SK-N-SH (cell line): ENCODE measurements at places on chromosomes 7 and 10. TPM values are rescaled to one million over a fixed set of nuclear protein-coding genes. Genes with fewer than 3 reads are reported as not detected.

DNA sequence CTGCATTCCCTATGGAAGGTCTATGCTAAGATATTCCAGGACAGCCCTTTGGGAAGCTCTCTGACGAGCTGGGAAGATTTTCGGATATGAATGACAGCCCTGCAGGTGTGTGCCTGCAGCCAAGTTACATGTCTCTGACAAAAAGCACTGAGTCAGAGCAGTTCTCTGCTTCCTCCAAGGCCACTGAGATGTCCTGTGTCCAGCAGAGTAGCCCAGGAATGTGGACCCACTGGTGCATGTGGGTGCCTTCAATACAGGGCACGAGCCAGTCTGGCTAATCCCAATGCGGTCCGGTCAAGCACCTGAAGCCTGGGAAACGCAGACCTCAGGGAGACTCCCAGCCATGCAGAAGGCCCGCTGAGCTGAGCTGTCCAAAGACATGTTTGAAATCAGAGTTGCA lies 565.7 kb downstream of the TCERG1L start:
- DNase-seq: no peak

GRCh38 chr10:99658622-99659030 lies 683 bp upstream of the ENTPD7 start:
- DNase-seq: peak; percentile 31

GRCh38 chr10:3592424-3592823 lies 192.6 kb downstream of the KLF6 start:
- DNase-seq: no peak

HOXA2 gene
- not detected in 2 replicates for polyA plus RNA-seq

NPY4R gene
- 0.03 and 0.06 TPM in 2 replicates for polyA plus RNA-seq

DNA sequence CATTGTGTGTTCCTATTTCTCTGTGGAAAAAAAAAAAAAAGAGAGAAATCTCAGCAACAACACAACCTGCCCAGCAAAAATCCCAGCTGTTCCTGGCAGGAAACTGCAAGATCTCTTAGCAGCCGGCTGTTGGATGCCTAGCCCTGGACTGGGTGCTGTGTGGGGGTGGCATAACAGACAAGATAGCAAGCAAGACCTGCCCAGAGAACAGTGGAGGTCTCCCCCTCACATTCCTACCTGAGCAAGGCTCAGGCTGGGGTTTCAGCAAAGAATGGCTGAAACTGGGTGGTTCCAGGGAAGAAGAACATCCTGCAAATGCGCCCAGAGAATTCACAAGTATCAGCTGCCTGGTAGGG lies 248.8 kb upstream of the ZMIZ1 start:
- no peak for DNase-seq

OR2A12 gene
- not detected in 2 replicates for polyA plus RNA-seq

TPST1 gene
- polyA plus RNA-seq: 36.4 and 46.4 TPM in 2 replicates

DNA sequence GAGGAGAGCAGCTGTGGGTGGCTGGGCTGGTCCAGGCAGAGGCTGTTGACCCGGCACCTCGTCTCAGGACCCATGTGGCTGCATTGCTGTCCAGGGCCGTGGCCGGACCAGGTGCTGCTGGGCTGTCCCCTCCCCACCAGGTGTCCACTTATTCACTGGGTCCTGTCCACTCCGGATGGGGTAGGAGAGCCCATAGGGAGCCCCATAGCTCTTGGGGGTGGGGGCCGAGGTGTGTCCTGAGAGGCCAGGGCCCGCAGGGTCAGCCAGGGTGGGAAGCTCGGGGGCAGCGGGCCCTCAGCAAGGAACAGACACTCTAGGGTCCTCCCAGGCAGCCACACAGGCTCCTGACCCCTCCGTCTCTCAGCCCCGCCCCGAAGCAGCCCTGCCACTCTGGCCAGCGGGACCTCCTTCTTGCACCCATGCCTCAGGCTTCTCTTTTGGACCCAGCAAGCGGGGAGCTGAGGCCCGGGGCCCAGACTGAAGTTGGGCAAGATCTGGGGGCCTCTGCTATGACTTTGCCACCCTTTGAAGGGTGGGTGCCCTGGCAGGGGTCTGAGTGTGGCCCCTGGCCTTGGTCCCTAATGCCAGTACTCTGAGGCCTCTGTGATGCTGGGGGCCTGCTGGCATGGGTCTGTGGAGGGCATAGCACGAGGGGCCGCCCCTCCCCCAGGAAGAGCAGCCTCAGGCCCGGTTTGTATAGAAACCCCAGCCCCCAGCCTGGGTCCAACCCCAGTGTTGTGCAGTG lies 86.4 kb downstream of the NKX6-2 start:
- no peak for DNase-seq

GRCh38 chr10:60367431-60367830 lies 22.2 kb downstream of the ANK3 start:
- no peak for DNase-seq

DNA sequence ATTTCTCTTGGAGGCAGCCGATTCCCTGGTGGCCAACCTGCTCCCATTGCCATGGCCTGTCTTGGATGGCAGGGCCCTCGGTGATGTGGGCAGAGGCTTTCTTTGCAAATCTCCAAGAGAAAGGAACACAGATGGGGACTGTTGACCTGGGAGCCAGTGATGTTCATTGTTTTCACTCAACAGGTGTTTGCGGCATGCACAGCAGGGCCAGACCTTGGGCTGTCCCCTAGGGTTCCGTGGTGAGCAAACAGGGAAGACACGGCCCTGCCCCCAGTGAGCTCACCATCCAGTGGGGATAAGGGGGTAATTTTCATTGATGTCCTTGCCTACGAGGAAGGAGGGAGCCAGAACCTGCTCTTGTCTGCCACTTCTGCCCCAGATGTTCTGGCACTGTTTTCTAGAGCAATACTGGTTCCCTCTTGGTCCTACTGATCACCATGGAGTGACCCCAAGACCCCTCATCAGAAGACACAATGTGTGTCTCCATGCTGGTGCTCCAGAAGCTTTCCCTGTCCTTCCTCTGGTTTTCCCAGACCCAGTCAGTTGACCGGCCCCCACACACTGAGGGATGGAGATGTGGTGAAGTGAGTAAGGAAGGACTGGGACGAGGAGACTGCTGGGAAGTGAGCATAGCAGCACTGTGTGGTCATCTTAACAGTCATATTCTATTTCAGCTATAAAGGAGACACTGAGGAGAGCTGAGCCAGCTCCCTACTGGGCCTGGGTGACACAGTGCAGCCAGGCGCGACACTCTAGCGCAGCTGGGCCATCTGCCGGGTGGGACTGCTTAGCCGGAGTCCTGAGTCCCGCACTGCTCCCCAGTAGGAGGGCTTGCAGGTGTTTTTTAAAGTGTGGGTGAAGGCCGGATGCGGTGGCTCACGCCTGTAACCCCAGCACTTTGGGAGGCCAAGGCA lies 20.4 kb upstream of the FIGNL1 start:
- no peak for DNase-seq

DNA sequence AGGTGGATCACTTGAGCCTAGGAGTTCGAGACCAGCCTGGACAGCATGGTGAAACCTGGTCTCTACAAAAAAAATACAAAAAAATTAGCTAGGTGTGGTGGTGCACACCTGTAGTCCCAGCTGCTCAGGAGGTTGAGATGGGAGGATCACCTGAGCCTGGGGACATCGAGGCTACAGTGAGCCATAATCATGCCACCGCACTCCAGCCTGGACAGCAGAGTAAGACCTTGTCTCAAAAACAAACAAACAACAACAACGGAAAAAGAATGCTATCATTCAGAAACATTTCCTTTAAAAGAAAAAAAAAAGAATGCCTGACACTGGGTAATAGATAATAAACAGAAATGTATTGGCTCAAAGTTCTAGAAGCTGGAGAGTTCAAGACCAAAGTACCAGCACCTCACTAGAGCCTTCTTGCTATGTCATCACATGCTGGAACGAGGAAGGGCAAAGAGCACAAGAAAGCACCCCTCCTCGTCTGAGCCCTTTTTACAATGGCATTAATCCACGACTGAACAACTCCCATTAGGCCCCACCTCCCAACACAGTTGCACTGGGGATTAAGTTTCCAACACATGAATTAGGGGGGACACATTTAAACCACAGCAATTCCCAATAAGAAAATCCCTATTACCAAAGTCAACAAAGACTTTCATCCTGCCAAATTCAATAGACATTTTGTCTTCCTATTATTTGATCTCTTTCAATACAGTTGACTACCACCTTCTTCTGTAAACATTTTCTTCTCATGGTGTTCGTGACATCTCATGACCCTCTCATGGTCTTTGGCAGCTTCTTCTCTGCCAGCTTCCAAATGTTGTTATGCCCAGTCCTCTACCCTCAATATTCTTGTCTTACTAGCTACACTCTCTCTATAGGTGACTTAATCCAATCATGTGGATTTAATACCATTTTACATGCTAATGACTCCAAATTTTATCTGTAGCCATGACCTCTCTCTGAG lies 20.0 kb downstream of the AKR1D1 start:
- DNase-seq: no peak

CPEB3 gene
- polyA plus RNA-seq: 0.36 TPM in 2 replicates

ZNF365 gene
- 4.5 and 5.9 TPM in 2 replicates for polyA plus RNA-seq

- DNase-seq: no peak
These were observed 42.7 kb downstream of the NRG3 start for GRCh38 chr10:81917666-81918065.

FEZF1 gene
- not detected in 2 replicates for polyA plus RNA-seq

- no peak for DNase-seq
These were observed 36.2 kb upstream of the PITRM1 start for GRCh38 chr10:3208481-3209406.

SLC26A3 gene
- not detected in 2 replicates for polyA plus RNA-seq

TAS2R41 gene
- not detected in 2 replicates for polyA plus RNA-seq

DNA sequence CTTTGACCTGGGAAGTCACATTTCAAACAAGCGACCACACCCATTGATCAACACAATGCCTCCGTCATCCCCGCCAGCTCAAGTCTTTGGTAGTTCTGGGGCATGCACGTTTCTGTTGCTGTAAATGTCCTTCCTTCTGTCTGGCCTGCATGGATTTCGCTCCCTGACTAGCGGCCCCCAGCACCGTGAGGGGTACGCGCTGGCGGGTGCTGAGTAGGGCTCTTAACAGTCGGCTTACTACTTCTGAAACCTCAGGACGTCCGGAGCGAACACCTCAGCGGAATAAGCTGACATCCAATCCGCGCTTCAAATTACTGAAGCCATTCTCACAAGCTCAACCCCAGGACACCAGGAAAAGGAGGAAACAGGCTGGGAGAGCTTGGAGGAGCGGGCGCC lies 505 bp downstream of the NUDCD3 start:
- DNase-seq: no peak

APBB1IP gene
- 0.02 TPM in 1 of 2 replicates, not detected in the other for polyA plus RNA-seq

DNA sequence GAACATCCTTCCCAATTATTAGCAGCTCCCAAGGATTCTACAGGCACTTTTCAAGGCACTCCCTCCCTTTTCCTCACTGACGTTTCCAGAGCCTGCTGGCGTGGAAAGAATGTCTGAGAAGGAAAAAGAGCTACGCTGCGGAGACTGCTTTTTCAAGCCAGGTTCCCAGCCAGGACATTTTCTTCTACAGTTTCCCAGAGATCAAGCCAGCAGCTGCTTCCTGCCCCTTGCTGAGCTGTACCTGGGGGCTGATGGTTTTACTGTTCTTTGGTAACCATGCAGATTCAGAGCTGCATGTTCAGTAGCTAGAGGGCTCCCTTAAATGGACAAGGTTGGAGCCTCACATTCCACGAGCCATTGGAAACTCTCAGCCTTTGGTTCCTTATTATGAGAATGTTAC lies 133.4 kb downstream of the EVX1 start:
- no peak for DNase-seq

GDF2 gene
- polyA plus RNA-seq: not detected in 2 replicates

GRCh38 chr7:104089612-104090011 lies 100.2 kb upstream of the RELN start:
- DNase-seq: no peak

- DNase-seq: no peak
These were observed 168.2 kb downstream of the SKAP2 start for GRCh38 chr7:26696161-26696560.

ELOVL3 gene
- polyA plus RNA-seq: 0.25 and 0.29 TPM in 2 replicates

DNA sequence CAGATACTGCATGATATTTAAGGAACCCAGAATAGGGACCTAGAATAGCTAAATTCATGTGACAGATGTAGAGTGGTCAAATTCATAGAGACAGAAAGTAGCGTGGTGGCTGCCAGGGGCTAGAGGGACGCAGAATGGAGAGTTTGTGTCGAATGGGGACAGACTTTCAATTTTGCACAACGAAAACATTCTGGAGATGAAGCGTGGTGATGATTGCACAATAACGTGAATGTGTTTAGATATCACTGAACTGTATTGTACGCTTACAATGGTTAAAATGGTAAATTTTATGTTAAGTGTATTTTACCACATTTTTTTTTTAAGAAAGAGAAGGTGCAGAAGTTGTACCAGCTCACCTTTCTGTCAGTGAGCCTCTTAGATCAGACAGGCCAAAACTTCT lies 137.8 kb upstream of the TNS3 start:
- no peak for DNase-seq

DNA sequence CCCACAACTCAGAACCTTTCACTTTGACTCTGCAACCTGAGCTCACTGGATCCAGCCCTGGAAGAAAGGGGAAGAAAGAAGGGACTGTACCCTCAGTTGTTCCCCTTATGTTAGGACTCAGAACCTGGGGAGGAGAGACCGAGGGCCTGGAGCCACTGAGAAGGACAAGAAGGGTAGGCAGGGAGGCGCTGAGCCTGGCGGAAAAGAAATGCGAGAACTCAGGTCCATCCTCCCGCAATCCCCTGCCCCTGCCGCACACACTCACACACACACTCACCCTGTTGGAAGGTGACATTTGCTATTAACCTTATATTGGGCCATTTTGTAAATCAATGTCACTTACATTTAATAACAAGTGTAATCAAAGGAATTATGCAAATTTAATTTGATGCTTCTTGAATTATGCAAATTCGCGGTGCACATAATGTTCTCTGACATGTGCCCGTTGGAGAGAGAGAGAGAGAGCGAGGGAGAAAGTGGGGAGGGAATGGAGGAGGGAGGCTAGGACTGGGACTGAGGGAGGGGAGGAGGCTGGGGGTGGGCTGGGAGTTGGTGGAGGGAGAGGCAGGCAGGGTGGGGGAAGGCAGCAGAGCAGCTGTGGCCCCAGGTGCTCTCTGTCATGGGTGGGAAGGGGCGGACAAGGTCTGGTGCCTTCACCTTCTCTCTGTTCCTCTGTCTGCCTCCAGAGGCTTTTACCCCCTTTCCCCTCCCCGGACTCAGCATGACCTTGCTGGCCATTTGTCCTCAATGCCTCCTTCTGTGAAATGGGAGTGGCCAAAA lies 99.6 kb upstream of the PAX2 start:
- DNase-seq: no peak

DNA sequence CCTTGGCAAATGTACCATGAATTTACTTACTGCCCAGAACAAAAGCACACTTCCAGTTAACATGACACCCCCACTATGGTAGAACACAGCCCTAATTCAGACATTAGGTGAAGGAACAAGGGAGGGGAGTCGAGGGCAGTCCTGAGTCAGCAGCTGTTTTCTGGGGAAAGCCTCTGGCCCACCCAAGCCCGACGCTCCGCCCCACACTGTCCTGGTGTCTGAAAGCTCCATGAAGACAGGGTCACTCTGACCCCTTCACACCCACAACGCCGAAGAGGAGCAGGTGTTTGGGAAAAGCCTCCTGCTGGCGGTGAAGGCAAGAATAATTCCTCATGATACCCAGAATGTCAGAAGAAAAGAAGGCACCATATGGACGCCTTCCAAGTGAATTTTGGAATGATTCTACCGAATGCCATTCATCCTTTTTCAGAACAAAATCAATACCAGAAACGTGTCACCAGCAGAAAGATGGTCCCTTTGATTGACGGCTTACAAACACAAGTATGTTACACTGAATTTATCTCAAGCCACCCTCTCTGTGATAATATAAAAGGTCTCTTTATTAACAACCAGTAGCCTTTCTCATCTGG lies 172.1 kb downstream of the DIP2C start:
- DNase-seq: no peak
